ENCODE measurements at places on chromosomes 6 and 20.

- DNase-seq, result no peak
These were observed 15.6 kb downstream of the DDRGK1 start for GRCh38 chr20:3188823-3189413.

GRCh38 chr20:35271904-35272303 lies 6.0 kb downstream of the MMP24OS start:
- DNase-seq, result no peak

DNA sequence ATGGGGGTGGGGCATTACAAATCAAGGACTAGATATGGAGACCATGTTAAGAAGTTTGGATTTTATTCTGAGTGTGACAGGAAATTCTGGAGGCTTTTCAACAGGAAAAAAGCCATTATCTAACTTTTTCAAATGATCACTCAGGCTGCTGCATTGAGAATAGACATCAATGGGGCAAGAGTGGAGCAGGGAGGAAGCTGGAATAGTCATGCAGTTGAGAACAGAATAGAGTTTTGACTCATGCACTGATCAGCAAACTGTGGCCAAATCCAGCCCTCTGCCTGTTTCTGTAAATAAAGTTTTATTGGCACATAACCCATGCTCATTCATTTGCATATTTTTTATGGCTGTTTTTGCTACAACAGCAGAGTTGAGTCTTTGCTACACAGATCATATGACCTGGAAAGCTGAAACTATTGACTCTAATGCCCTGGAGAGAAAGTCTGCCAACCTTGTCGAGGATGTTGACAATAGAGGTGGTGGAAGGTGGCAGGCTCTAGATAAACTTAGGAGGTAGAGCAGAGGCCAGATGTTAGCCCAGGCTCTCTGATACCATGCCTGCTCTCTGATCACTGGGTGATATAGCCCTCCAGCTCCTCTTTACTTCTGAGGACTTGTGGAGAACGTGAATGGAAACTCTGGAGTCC lies 441.8 kb downstream of the PTPRT start:
- DNase-seq, result no peak

DNA sequence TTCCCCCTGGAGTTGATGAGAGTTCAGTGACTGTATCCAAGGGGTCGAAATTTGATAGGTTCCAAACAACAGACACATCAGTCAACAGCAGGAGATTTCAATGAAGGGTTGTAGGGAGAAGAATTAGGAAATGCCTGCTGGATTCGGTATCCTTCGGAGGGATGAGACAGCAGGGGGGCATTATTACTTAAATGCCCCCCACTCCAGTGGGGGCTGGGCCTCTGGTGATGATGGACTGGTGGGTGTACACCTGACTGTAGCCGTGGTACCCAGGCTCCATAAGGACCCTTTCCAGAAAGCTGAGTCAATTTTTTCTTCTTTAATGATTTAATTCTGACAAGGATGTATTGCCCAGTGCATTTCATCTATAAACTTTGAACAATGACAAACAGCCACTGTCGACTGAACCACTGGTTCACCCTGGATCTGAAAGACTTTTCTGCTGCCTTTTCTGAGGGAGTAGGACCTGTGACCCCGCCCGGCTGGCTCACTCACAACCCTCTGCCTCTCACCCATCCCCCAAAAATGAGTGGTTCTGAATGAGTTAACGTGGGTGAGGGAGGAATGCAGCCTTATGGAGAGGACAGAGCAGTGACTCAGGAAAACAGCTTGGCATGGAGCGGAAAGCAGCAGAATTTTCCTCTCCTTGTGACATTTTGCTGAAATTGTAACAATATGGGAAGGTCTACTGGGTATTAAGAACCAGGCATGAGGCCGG lies 41.0 kb downstream of the ZMYND8 start:
- no peak for DNase-seq

- DNase-seq, result no peak
These were observed 1095.2 kb downstream of the GRIK2 start for GRCh38 chr6:102488729-102489128.

Data from stimulated activated CD4-positive, alpha-beta T cell treated with anti-CD3 and anti-CD28 coated beads, Interleukin-1b, Interleukin-23, amount 100 ng/mL, for 48 hours (primary cell).